Progenitor cell of endocrine pancreas (in vitro differentiated cells): ENCODE measurements at places on chromosomes 7 and 10. TPM values are rescaled to one million over a fixed set of nuclear protein-coding genes. Genes with fewer than 3 reads are reported as not detected.

CRYGN gene
- total RNA-seq = 2.5 and 3.2 TPM in 2 replicates

CTAGE6 gene
- not detected in 2 replicates for total RNA-seq

SAMD9L gene
- not detected in 2 replicates for total RNA-seq

PTF1A gene
- 41.3 and 50.7 TPM in 2 replicates for total RNA-seq

MKI67 gene
- 45.7 and 48.8 TPM in 2 replicates for total RNA-seq

EEPD1 gene
- 10.6 and 11.3 TPM in 2 replicates for total RNA-seq

OR13A1 gene
- 0.38 TPM in 2 replicates for total RNA-seq

SPAM1 gene
- not detected in 2 replicates for total RNA-seq

CHST15 gene
- 7.9 and 8.1 TPM in 2 replicates for total RNA-seq

SEM1 gene
- 62.9 and 64.2 TPM in 2 replicates for total RNA-seq

TUBAL3 gene
- not detected in 2 replicates for total RNA-seq

EPHB6 gene
- total RNA-seq = 24.8 and 28.8 TPM in 2 replicates

DNA sequence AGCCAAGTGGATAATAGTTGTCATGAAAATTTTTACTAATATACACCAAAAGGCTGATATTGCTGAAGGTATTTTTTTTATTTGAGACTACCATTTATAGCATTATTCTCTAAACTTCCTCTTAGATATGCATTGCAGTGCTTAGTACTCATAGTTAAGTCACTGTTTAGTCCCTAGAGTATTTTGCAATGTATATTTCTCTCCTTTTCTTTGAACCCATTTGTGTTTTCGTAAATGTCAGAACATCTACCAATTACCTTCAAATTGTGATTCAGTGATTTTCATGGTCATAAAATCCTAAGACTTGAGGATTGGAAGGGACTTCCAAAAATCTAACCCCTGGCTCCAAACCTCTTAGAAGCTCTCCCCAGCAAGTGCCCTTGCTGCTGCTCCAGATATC, 21.5 kb upstream of the CYP26C1 start:
- no peaks in the 10 kb centered on the region for H3K27me3 ChIP-seq
- H3K4me3 ChIP-seq = no peak overlapping the region
- H3K4me1 ChIP-seq = peaks cover 4% of the 10 kb centered on the region
- peaks cover 2% of the 10 kb centered on the region for H3K36me3 ChIP-seq
- DNase-seq = no peak
- H3K27ac ChIP-seq = no peak overlapping the region

- H3K27me3 ChIP-seq = no peaks in the 10 kb centered on the region
- H3K36me3 ChIP-seq = peaks cover 13% of the 10 kb centered on the region
- no peak for DNase-seq
- no peak overlapping the region for H3K27ac ChIP-seq
- H3K4me3 ChIP-seq = no peak overlapping the region
These were observed 179.8 kb upstream of the AOAH start for GRCh38 chr7:36904101-36904500.

GRCh38 chr10:33719005-33719703, 384.7 kb upstream of the NRP1 start:
- no peak for DNase-seq
- H3K36me3 ChIP-seq = no peaks in the 10 kb centered on the region
- no peak overlapping the region for H3K4me3 ChIP-seq

DNA sequence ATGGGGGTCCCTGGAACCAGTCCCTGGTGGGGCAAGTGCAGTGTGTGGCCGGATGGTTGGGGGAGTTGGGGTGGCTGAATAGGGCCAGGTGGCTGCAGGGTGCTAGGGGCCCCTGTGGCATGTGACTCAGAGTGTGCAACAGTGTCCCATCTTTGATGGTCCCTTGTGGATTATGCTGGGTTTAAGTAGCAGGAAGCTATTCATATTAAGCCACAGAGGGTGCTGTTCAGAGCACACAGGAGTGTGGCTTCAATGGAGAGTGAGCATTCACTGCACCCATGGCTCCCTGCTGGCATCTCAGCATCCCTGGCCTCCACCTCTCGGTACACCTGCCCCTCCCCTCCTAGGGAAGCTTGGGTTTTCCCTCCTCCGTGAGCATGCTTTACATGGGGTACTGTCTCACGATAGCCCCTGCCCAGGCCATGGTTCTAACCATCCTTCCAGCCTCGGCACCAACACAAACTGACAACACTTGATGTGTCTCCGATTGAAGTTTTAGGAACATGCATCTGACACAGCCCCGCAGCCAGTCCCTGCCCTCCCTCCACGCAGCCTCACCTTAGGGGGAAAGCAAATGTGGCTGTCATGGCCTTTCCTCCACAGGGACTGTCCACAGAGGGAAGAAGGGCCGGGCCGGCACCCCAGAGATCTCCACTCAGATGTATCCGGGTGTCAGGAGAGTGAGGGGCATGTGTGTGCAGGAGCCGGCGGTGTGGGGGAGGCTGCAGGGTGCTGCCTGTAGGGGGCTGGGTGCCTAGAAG, 30.4 kb upstream of the PPIF start:
- DNase-seq = no peak
- H3K4me3 ChIP-seq = no peak overlapping the region
- H3K4me1 ChIP-seq = peaks cover 11% of the 10 kb centered on the region
- peaks cover 9% of the 10 kb centered on the region for H3K36me3 ChIP-seq
- H3K27ac ChIP-seq = peak overlapping the region; percentile 72
- H3K27me3 ChIP-seq = peaks cover 16% of the 10 kb centered on the region

DNA sequence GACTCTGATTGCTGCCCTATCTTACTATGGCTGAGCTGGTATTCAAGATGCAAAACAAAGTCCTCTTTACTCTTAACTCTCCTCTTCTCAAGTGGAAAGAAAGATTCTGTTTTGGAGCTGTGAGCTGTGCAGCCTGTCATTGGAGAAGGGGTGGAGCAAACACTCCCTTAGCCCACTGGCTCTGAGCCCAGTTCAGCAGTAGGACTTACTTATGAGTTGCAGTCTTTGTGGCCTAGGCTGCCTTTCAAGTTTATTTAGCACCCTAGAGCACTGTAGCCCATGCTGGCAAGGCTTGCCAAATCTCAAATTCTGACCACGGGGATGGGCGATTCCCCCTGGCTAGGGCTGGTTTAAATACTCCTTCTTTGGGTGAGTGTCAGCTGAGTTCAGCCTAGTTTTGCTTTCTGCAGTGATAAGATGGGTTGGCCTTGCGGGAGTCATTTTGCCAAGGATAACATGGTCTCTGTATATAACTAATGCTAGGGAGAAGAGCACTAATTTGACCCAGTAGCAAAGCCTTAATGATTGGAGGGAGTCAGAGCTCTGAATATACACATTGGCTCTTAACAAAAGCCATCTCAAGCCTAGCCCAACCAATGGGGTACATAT, 110.2 kb downstream of the MYO3A start:
- H3K4me1 ChIP-seq = peaks cover 16% of the 10 kb centered on the region
- no peaks in the 10 kb centered on the region for H3K27me3 ChIP-seq
- H3K27ac ChIP-seq = no peak overlapping the region
- H3K36me3 ChIP-seq = peaks cover 8% of the 10 kb centered on the region
- DNase-seq = no peak
- H3K4me3 ChIP-seq = no peak overlapping the region

DNA sequence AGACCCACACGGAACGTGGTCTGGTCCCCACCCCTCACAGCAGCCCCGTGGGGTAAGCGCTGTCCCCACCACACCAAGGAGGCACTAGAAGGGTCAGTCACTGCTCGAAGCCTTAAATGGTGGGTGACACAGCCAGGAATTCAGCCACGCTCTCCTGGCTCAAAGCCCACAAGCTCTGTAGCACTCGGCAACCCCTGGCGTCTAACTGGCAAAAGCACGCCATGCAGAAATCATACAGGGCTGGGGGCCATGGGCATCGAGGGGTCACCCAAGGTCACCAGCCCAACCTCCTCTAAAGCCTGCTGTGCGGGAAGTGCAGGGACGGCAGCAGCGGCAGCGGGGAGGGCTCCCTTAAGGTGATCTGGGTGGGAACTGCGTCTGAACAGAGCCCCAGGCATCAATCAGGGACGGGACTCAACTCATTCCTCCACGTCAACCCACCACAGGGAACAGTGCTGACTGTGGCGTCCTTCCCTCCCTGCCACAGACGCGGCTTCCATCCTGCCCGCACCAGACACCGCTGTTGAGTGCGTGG, 7.8 kb downstream of the GPER1 start:
- no peak overlapping the region for H3K4me3 ChIP-seq
- H3K27me3 ChIP-seq = no peaks in the 10 kb centered on the region
- no peak for DNase-seq
- peaks cover 21% of the 10 kb centered on the region for H3K4me1 ChIP-seq
- H3K27ac ChIP-seq = peak overlapping the region; percentile 56
